ENCODE measurements at places on chromosomes 4 and X.

- no peak for DNase-seq
Observed at GRCh38 chr4:41865306-41865980, 69.8 kb upstream of the TMEM33 start.

DNA sequence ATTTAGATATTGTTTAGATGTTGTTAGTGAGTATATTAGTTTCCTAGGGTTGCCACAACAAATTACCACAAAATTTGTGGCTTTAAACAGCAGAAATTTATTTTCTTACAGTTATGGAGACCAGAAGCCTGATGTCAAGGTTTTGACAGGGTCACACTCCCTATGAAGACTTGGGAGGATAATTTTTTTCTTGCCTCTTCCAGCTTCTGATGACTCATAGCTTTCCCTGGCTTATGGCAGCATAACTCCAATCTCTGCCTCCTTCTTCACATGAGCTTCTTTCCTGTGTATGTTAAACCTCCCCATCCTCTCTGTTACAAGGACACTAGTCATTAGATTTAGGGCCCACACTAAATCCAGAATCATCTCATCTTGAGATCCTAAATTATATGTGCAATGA is 20.9 kb upstream of the RAB40A start:
- no peak for DNase-seq

GRCh38 chr4:88054901-88055300 is 47.5 kb downstream of the PKD2 start:
- no peak for DNase-seq

- no peak for DNase-seq
Observed at GRCh38 chr4:138334346-138335016, 92.3 kb upstream of the SLC7A11 start.

GRCh38 chrX:40508560-40508959 is 72.2 kb upstream of the ATP6AP2 start:
- DNase-seq = no peak

- no peak for DNase-seq
Observed at GRCh38 chr4:183638436-183638835, 20.5 kb downstream of the RWDD4 start.

DNA sequence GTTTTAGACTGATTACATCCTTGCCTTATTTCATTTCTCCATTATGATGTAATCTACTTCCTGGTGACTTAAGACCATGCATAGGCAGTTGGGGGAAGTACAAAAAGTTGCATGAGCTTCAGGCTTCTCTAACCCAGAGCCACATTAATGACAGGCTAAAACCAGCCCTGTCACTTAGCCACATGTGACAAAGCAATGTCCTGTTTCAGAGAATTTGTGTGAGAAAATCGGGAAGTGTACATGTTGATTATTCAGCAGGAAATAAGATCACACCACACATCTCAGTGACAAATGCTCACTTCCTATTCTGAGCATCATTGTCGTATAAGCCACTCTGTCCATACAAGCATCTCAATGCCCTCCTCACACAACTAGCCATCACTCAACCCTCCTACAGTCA is 98.5 kb upstream of the MAGEB16 start:
- DNase-seq = no peak

DNA sequence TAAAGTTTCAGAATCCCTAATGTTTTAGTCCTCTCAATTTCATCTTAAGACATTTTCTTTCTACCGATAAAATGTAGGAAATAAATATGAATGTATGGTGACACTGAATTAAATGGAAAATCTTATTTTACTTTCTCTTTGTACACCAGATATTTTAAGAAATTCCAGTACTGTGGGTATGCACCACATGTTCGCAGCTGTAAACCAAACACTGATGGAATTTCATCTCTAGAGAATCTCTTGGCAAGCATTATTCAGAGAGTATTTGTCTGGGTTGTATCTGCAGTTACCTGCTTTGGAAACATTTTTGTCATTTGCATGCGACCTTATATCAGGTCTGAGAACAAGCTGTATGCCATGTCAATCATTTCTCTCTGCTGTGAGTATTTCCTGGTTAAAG is 26.9 kb downstream of the C4orf46 start:
- DNase-seq = no peak
